ENCODE measurements at places on chromosomes 4 and X.

GRCh38 chr4:142728233-142728632, 117.9 kb downstream of the INPP4B start:
- no peak for DNase-seq

DNA sequence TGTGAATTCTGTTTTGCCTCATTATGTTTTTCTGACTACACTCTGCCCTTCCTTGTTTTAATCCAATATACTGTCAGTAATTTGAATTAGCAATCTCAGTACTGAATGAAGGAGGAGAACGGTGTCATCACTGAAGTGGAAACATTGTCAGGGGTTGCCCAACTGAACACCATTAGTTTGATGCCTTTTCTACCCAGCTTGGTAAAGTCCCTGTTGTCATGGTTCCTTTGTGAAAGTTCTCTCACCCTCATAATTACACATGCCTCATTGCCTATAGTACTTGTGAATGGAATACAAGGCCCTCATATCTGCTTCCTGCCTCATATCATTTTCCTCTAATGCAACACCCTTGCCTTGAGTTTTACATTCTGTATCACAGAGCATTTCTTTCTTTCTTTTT, 76.9 kb downstream of the RRAGB start:
- DNase-seq: no peak

GRCh38 chrX:49310371-49310770, 6.9 kb downstream of the GAGE10 start:
- DNase-seq: no peak

- peak; percentile 92 for DNase-seq
Observed at GRCh38 chr4:156294577-156294976, 340.9 kb upstream of the CTSO start.

- no peak for DNase-seq
Observed at GRCh38 chr4:3862640-3863420, 96.6 kb downstream of the ADRA2C start.

GRCh38 chrX:130120321-130120731, 10.0 kb upstream of the ELF4 start:
- DNase-seq: peak; percentile 23

GRCh38 chrX:24253469-24253868, 60.4 kb downstream of the SUPT20HL2 start:
- no peak for DNase-seq

DNA sequence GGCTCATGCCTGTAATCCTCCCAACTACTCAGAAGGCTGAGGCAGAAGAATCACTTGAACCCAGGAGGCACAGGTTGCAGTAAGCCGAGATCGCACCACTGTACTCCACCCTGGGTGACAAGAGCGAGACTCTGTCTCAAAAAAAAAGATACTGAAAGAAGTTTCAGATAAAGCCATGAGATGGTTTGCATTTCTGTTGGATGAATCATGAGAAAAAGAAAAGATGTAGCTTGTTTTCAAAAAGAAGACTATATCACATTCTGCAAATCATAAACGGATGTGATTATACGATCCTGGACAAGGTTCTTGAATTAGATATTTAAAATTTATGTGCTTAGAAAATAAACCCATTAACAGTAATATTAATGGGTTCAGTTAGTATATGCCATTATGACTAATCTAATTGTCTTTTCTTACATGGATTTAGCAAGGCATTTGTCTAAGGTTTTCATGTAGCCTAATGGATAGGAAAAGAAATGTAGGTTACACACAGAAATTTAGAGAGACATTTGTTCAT, 345.9 kb downstream of the SLC7A11 start:
- peak; percentile 63 for DNase-seq

- DNase-seq: no peak
Observed at GRCh38 chr4:69576251-69576877, 63.1 kb downstream of the UGT2A2 start.

- no peak for DNase-seq
Observed at GRCh38 chr4:33924811-33925210, 2319.5 kb downstream of the ARAP2 start.

DNA sequence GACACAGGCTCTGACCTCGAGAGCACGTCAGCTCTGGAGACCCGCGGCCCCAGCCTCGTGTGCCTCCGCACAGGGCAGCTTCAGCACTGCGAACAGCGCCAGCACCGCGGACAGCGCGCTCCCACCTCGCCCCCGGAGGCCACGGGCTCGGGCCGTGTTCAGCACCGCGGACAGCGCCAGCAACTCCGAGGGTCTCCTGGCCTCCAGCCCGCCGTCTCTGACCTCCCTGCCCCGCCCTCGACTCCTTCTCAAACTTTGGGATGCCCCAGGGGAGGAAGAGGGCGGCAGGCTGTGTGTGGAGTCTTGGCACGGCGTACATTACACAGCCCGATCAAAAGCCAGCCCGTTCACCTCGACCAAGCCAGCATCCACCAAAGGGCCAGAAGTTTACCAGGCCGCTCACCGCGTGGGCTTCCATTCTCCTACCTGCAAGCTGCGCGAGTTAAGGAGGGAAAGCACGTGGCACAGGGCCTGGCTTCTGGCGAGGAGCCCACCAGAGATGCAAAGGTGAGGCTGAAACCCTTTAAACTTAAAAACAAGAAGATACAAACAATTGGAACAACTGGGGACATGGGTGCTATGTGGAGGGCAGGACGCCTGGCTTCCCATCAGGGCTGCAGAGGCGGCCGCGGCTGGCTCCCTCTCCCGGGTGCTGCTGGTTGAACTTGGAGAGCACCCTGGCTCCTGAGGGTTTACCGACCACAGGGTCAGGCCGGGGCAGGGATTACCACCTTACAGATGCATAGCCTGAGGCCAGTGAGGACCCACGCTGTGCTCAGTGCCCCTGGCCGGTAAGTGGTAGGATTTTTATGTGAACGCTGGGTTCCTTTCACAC, 4.5 kb upstream of the NKX1-1 start:
- peak; percentile 43 for DNase-seq

DNA sequence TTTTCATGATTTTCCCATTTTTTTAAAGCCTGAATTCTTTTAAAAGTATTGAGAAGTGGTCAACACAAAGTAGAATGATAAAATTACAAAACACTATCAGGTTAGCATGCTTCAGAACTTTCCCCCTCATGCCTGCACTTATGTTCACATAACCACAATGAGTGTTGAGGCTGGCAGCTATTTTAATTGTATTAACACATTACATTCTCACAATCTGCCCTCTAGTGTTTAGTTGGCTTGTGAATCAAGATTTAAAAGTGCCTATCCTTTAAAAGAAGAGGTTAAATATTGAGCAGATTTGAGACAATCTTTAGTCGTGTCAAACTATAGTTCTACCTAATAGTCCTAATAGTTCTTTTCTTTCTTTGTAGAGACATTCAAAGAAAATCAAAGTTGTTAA, 93.6 kb upstream of the NAP1L5 start:
- peak; percentile 43 for DNase-seq

DNA sequence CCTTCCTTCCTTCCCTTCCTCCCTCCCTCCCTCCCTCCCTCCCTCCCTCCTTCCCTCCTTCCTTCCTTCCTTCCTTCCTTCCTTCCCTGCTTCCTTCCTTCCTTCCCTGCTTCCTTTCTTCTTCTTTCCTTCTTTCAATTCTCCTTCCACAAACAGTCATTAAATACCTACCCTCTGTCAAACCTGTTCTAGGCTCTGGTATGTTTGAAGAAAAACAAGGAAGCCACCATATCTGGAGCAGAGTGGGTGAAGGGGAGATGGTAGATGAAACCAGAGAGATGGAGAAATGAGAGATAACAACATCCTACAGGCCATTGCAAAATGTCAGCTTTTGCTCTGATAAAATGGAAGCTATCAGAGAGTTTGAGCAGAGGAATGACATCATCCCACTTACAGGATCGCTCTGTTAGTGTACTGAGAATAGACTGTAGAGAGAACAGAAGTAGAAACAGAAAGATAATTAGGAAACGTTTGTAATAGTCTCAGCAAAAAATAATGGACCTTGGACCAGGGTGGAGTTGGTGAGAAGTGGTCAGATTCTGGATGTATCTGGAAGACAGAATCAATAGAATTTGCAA, 334.0 kb downstream of the STIM2 start:
- no peak for DNase-seq

DNA sequence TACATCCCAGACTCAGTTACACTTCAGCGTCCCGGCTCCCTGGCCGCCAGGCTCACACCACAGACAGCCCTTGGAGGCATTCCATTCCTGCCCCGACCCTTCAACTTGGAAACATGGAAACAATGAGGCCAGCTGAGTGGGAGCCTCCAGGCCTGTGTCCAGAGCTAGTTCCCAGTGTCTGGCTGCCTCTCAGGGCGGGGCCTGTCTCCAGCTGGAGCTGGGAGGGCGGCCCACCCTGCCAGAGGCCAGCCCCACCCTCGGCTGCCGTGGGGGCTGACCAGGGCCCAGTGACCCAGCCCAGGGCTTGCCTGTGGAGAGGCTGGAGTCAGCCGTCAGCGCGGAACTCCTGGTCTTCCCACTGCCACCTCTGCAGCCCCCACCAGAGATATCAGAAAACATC, 37.4 kb upstream of the SPON2 start:
- DNase-seq: peak; percentile 51

DNA sequence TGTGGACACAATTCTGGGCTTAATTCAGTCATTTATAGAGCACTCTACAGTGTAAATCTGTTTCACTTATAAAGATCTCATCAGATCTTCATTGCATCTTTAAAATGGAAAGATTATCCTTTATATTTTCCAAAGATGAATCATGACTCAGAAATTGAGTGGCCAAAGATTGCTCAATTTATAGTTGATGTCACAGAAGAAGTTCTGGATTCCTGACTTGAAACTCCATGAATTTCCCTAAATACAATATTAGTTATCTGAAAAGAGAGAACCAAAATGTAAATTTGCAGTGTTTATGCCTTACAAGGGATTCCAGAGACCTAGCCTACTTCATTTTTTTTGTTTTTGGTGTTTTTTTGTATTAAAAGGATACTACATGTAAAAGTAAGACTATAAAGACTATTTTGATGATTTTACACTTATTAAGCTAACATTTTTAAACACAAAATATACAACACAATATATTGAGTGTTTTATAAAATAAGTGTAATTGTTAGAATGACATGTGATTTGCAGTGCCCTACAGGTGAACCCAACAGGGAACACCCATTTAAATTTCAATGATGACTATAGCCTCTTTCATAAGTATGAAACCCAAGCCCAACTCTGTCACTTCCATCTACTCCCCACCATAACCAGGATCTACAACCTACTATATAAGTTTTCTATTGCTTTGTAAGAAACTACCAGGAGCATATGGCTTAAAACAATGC, 183.5 kb downstream of the PCDH7 start:
- peak; percentile 39 for DNase-seq

- no peak for DNase-seq
Observed at GRCh38 chrX:39576041-39576872, 521.5 kb downstream of the BCOR start.

DNA sequence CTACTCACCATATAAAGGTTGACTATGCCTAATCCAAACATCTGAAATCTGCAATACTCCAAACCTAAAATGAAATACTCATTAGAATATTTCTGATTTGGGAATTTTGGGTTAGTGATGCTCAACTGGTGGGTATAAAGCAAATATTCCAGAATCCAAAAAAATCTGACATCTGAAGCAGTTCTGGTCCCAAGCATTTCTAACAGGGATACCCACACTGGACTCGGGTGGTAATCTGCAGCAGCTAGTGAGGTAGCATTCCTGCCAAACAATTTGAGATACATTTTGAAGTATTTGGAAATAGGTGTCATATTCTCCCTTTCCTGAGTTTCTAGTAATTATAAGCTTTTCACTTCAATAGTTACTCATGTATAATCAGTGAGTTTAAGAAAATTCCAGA, 49.6 kb upstream of the RPA4 start:
- no peak for DNase-seq

GRCh38 chrX:11704725-11705495, 39.2 kb upstream of the ARHGAP6 start:
- DNase-seq: peak; percentile 71

GRCh38 chrX:10986616-10987015, 124.5 kb upstream of the HCCS start:
- no peak for DNase-seq

DNA sequence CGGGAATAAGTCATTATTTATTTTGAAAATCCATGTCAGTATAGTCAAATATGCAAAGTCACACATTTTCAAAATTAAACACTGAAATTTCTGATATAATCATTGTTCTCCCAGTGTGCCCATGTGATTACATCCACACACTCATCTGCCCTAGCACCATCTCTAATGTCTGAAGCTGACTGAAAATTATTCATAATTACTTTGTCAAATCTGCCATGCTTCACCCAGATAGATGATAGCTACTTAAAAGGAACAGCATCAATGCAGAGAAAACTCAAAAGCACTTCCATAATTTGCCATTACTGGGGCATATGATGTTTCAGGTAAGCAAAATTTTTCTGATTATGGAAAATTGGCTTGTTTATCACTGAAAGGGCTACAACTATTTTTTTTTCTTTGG, 1433.3 kb upstream of the IGFBP7 start:
- no peak for DNase-seq

DNA sequence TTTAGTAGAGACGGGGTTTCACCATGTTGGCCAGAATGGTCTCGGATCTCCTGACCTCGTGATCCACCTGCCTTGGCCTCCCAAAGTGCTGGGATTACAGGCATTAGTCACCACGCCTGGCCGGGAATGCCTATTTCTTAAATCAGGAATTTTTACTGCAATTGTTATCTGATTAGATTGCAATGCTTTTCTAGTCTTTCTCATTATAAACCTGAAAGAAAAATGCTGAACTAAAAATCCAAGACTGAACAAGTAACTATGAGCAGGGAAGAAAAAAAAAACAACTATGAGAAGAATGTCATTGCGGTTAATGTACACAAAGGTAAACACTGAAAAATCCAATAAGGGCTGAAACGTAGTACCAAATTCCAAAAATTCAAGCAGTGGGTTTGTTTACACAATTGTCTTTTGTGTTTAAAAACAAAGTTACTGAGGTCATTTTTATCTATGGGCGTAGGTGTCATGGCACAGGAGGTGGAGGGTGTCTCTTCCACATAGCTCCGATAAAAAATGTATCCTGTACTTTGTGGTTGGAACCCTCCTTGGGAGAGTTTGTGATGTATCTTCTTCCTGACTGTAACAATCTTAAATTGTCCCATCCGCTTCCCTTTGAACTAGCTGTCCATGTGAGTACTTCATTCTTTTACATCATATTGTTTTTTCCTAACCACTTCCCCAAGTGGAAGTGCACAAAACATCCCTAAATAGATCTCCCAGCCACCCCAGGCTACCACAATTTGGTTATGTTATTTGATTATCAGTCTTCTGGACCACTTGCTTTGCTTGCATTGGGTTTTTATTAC, 11.1 kb upstream of the TMEM156 start:
- DNase-seq: peak; percentile 51

DNA sequence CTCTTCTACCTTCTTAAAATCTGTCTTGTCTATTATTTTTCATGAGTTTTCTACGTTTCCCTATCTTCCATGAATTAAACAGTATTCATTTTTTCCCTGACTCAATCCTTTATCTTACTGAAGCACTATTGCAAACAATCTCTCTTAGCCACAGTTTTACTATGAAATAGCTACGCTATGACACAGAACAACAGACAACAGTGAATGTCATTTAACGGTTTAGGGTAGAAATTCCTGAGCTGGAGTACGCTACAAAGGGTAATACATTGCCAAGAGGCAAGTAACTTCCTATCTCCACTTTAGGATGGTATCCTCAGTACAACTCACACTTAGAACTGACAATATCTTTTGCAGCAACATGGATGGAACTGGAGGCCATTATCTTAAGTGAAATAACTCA, 552.6 kb downstream of the INPP4B start:
- peak; percentile 16 for DNase-seq

Data from fibroblast of skin of back (primary cell).